ENCODE measurements at places on chromosomes 3 and 15.

- no peak for DNase-seq
Observed at GRCh38 chr3:71061037-71061436, 522.5 kb downstream of the FOXP1 start.

GRCh38 chr3:61334783-61335182, 83.5 kb upstream of the FHIT start:
- no peak for DNase-seq

- DNase-seq = no peak
Observed at GRCh38 chr3:187777331-187777941, 32.2 kb upstream of the BCL6 start.

GRCh38 chr3:87766721-87767120, 292.1 kb downstream of the CGGBP1 start:
- DNase-seq = no peak

DNA sequence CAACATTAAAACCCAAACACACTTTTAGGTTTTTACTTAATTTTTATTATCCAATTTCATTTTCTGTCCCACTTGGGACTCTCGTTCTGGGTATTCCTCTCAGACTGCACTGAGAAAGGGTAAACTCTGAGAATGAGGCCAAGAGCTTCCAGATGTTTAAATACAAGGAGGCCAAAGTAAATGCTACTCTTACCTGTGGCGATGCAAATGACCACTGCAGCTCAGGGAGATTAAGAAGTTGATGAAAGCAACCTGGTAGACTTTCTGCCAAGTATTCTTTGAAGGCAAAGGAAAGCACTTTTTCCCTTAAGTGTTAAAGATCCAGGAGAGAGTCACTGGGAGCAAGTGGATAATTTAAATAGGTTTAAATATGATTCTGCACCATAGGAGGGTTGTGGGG, 39.1 kb downstream of the NPTN start:
- no peak for DNase-seq

GRCh38 chr3:17356585-17356984, 385.8 kb downstream of the TBC1D5 start:
- no peak for DNase-seq

DNA sequence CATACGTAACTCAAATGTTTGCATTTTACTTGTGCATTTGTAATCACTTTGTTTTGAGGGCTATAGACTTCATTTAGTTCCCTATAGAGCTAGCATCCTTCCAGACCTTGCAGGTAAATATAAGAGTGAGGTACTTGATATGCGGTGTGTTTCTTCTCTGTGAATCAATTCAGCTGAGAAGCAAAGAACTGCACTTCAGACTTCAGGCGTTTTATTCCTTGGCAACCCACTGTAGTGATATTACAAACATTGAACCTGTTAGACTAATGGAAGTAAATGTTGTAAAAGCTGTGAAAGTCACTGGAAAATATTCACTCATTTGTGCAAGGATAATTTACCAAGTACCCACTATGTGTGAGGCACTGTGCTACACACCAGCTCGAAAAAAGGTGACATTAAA, 94.1 kb upstream of the CHL1 start:
- no peak for DNase-seq

DNA sequence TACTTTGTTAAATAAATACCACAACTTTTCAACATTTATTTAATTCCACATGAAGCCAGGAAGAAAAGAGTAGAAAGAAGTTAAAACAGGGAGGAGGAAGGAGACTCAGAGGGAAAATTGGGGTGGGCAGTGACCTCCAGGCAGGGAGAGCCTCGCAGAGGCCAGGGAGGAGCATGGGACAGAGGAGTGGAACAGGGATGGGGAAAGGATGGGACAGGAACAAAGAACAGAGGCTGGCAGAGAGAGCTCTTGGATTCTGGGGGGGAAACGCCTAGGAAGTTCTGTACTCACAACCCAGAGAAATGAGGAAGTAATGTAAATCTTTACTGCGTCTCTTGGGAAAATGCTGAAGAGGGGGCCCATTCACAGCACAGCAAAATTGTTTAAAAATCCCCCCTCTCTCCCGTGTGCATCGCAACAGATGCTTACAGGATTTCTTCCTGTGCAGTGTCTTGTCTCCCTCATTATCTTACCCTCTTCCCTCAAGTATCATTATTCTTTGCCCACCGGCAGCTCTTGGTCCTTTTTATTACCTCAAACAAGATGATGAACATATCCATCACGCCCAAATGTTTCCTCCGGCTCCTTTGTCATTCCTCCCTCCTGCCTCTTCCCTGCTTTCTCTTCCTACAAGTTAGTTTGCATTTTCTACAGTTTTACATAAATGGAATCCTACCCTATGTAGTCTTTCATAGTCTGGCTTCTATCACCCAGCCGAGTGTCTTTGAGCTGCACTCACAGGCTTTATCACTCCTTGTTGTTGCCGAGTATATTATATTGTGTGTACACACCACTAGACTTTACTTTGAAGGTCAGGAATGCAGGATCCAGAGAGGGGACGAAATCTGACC, 65.5 kb downstream of the ARHGAP31 start:
- DNase-seq = no peak

GRCh38 chr3:13463618-13464400, 16.3 kb upstream of the HDAC11 start:
- DNase-seq = no peak

DNA sequence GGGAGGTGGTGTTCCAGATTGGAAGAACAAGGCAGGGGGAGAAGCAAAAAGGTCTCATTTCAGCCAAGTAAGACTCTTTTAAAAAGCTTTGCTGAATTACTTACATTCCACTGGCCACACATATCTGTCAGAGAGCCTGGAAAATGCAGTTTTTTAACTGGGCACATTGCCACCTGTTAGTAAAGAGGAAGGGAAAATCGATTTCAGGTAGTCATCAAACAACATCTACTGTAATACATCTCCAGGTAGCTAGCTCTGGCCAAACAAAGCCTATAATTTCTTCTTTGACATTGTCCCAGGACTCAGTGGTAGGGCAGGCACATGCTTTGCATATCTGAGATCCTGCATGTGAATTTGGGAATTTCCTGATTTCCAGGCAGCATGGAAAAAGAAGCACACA, 480.7 kb upstream of the SUCLG2 start:
- DNase-seq = no peak

GRCh38 chr3:166011771-166012170, 174.5 kb upstream of the BCHE start:
- DNase-seq = no peak

DNA sequence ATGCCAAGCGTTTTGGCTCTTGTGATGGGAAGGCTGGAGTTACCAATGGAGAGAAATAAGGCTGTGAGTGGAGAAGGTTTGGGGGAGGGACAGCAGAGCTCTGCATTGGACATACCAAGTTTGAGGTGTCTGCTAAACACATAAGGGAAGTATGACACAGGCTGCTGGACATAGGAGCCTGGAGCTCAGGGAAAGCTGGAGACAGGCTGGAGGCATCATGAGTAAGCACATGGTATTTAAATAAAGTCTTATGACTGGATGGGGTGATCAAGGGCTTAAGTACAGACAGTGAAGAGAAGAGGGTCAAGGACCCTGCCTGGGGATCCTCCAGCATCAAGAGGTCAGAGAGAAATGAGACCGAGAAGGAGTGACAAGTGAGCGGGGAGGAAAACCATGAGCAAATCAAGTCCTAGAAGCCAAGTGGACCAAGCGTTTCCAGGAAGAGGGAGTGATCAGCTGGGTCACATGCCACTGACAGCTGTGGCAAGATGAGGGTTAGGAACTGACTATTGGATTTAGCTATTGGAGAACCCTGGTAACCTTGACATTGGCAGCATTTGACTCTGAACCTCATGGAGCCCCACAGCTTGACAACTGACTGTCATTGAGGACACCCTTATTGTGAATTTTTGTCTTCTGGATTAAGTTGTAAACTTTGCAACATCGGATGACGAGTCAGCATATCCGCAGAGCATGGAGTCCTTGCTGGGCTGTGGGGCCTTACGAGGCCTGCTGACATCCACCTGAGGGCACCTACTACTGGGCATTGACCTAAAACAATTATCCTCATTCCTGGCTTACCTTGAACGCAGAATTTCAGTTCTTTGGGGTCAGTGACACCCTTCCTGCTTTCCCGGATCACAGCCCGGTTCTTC, 78.7 kb upstream of the ETV5 start:
- DNase-seq = no peak

- DNase-seq = no peak
Observed at GRCh38 chr15:30675126-30675525, 49.2 kb downstream of the ARHGAP11B start.

DNA sequence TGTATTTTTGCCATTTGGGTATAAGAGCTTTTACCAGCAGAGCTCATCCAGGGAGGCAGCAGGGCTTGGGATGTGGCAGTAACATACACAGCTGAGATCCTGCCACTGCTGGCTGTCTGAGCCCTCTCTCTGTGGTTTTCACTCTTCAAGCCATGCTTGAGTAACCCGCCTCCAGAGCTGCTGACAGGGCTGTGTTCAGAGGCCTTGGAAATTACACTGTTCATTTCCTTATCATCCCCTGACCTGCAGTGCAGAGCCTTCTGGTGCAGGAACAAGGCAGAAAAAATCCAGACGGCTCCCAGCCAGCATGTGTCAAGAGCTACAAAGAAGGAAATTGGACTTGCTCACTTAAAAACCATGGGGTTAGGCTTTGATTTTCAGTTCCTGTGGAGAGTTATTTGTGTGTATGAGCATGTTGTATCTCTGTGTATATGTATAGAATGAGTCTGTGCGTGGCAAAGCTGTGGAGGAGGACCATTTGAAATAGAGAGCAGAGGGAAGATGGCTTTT, 47.0 kb downstream of the ZNF609 start:
- DNase-seq = no peak
